NCI-H187 (cell line): ENCODE measurements at places on chromosomes 12 and 14.
A peak's percentile ranks its signal among the peaks of the same experiment; 100 is the strongest.

DNA sequence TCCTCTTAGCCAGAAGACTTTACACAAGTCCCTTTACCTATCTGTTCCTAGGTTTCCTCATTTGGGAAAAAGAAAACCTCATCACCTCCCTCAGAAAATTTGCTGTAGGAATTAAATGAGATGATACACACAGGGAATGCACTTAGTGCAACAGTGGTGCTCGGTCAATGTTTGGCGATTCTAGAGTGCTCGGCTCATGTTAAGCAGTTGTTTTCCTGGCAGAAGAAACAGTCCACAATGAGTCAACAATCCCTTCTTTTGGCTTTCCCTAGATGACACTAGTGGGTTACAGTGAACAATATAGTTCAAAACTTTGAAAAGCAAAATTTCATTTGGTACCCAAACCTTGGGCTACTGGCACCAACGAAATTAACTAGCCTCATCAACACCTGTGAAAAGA, 3.9 kb upstream of the TMEM233 start:
- DNase-seq: no peak

DNA sequence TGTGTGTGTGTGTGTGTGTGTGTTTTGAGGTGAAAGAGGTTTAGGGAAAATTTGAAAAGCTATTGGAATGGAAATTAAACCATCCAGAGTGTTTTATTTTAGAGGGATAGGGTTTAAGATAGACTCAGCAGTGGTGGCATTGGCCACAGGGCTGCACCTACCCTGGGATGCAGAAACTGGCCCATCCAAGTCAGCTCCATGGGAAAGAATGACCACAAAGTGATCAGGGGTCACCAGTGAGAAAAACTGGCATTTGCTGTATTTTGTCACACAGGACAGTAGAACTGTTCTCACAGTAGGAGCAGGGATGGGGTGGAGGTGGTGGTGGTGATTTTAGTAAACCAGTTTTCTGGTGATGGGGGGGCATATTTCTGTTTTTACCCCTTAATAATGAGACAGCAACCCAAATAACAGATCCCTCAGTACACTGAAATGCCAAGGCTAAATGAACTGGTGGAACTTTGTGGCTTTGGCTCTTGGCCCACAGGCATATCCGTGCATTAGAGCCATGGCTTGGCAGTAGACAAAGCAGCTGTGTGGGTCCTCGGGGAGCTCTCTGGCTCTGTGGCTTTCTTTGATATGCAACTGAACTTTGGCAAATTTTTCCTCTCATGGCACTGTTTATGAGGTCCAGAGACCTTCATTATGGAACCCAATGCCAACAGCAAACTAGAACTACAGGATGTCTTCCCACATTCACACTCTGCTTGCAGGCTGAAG, 348.3 kb downstream of the ZFP36L1 start:
- no peak for DNase-seq

DNA sequence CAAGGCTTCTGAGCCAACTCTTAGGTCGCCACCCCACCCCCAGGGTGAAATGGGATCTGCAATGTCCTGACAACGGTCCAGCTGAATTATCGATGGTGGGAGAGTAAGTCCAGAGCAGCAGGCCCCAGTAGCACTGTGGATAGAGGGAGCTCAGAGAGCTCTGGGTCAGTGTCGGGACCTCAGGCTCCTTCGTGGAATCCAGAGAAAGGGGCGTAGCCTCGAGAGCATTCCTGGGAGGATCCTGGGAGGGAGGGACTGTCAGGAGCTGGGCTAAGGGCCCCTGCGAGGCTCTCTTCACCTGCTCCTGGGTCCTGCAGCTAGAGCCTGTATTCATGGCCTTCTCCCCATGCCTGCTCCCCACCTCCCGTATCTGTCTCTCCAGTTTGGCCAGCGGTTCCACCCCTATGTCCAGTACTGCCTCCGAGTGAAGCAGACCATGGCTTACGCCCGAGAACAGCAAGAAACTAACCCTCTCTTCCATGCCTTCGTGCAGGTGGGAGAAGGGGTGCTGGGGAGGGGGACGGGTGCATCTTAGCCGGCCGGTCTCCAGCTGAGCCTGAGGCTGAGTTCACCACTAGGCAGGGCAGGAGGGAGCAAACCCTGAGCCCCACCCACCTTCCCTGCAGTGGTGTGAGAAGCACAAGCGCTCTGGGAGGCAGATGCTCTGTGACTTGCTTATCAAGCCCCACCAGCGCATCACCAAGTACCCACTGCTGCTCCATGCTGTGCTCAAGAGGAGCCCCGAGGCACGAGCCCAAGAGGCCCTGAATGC, 6.6 kb downstream of the PLEKHG6 start:
- DNase-seq: no peak

DNA sequence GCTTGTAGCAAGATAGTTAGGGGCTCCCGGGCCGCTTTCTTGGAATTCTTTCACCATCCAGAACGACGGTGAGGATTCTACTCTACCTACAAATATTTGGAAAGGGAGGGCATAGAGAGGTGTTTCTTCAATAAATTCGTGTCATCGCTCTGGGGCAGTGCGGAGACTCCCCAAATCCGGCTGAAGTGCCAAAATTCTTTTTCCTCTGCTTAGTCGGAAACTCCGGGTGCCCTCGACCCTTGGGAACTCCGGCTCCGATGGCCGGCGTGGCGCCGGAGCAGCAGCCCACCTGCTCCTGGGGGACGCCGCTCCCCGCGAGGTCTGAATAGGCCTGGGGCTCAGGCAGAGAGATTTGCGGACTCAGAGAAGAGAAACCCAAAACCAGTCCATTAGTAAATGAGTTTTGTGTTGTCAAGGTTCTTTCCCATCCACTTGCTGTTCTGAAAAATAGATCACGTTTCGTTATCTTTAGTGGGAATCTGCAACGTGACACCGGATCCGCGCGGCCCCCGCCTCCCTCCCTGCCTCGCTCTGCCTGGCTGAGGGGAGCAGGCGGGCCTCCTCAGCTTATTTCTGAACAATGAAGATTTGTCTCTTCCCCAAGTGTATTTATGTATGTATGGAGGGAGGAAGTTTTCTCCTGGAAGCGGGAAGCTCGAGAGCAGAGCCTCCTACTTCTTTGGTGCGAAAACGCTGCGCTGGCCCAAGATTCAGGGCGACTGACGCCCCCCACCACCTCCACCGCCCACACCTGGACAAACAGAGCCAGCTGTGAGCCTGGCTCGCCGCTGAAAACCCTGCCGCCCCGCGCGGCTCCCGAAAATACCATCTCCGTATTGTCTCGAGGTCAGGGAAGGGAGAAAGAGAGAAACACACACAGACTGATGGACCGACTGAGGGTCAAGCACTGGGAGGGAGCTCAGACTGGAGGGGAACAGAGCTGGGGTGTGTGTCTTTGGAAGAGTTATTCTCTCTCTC, 3.7 kb upstream of the SIX1 start:
- no peak for DNase-seq

DNA sequence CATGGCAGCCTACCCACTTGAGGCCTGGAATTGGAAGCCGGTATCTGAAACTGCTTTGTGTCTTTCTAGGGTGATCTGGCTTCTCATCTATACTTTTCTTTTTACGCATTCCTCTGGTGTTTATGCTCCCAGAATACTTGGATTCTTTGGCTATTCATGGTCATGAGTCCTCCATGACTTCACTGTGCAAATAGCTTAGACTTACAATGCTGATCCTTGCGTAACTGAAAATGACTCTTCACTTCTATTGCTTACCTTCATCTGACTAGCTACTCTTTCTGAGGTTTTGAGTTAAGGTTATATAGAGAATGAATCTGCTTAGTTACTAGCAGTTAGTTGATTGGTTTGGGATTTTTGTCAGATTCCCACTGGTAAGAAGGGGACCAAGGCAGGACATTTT, 121.7 kb upstream of the NOVA1 start:
- no peak for DNase-seq

GRCh38 chr12:28961948-28962384, 187.1 kb upstream of the FAR2 start:
- DNase-seq: no peak

DNA sequence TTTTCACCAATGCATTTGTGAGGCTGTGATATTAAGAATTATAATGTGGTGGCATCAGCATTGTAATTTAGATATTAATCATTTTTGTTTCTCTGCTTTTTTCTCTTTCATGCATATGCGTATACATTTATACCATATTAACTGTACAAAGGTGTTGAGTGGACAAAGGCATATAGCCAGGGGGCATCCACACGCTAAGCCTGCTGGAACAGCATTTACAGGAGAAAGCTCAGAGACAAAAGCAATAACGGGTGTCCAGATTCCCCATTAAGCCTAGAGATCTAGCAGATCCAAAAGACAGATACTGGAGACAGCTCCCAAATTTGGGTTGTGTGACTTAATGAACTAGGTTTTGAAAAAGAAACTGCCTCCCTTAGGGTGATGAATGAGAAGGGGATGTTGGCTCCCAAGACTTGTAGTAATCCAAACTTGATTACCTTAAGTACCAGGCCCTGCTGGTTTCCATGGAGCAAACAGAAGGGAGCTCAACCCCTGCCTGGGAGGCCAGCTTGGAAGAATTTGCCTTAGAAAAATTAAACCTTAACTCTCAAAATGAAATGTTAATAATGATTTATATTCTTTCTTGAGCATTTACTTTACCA, 181.9 kb downstream of the SLC6A15 start:
- DNase-seq: no peak

- DNase-seq: no peak
Observed at GRCh38 chr12:75976113-75976512, 55.5 kb downstream of the PHLDA1 start.

GRCh38 chr14:36660736-36661505, 739 bp upstream of the PAX9 start:
- peak; percentile 92 for DNase-seq

DNA sequence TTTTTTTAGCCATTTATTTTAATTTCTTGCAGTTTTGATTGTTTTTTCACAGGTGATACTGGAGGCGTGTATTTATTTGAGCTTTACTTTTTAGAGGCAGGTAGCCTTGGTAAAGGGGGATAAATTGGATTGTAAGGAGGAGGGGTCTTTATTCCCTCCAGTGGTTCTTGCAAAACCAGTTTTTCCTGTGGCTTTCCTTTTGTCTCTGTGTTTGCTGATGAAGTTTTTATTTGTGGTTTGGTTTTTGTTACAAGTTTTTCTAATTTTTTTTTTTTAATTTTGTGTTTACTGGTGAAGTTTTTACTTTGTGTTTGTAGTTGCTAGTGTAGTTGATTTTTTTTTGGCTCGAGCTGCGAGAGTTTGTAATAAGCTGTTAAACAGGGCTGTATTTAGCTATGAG, 278.5 kb downstream of the PRKD1 start:
- no peak for DNase-seq

GRCh38 chr14:101599234-101599885, 38.1 kb downstream of the DIO3 start:
- DNase-seq: no peak

- DNase-seq: no peak
Observed at GRCh38 chr12:57093415-57094207, 4.7 kb downstream of the NAB2 start.

- DNase-seq: no peak
Observed at GRCh38 chr12:7354529-7354928, 50.7 kb downstream of the ACSM4 start.

GRCh38 chr12:44246482-44247105, 410.7 kb downstream of the TMEM117 start:
- DNase-seq: no peak

DNA sequence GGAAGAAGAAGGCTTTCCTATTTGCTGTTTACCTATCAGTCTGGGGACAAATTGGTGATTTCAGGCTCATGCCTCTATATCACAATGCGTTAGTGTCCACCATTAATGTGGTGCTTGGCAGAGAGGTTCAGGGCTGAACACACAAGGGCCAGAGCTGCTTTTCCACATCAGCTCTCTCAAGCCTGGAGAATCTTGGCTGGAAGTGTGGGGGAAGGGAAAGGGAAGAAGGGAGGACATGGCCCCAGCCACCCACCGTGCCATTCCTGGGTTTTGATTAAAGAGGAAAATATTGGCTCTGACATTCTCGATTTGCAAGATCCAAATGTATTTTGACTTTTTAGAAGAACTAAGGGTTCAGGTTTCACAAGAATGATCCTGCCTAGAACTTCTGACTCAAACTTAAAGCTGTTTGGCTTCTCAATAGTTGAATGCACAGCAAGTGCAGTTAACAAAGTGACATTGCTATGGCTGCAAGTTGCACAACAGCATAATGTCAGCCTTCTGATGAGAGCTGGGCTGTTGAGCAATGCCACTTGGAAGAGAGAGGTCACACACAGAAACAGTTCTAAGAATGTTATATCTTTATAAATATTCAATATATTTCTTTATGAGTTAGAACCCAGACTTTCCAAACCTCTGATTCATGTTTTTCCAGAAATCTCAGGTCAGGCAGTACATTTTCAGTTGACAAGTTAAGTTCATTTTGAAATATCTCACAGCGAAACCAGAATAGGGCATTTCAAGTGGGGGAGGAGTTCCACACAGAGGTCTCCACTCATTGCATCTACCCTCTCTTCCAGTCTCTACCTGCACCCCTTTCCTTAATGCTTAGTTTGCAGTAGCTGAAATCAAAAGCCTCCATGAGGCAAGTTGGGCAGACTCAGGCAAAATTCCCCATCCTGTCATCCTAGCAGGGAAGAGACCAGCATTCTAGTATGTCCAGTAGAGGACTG, 25.3 kb downstream of the IGF1 start:
- DNase-seq: no peak

- no peak for DNase-seq
Observed at GRCh38 chr14:71799841-71800240, 132.4 kb upstream of the RGS6 start.

- no peak for DNase-seq
Observed at GRCh38 chr12:100982511-100983183, 188.1 kb downstream of the ANO4 start.

- no peak for DNase-seq
Observed at GRCh38 chr14:76836029-76836630, 9.9 kb downstream of the LRRC74A start.

DNA sequence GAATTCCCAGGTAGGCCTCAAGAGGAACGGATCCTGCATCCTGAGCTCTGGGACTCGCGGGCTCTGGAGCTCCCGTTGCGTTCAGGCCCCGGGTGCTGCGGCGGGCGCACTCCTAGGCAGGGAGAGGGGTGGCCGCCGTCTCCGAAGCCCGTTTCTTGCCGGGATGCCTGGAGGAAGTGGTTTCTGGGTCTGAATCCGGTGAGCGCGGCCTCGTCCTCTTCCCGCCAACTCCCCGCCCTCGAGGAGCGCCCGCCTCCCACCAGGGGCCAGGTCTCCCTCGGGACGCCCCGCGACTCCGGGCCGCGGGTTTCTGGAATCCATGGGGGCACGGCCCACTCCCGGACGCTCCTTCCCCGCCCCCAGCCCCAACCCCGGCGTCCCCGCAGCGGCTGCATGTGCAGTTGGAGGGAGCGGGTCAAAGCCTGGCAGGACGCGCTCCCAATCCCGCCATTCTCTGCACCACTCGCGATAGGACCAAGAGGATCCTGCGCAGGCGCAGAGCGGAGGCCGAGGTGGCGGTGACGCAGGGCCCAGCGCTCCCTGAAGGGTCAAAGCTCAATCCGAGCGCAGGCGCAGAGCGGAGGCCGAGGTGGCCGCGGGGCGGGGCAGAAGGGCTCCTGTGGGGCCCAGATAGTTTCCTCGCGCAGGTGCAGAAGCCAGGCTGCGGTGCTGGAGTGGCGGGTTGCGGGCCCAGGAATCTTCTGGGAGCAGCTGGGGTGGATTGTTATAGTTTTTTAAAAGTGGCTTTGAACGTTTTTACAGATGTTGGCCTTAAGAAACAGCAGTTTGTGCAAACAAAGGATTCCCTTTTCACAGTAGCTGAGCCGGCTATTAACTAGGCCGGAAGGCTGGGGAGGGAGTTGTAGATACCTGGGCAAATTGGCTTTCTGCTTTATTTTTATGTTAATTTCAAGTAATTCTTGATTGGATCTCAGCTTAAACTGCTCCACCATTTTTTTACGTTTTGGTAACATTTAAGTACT, 796.4 kb downstream of the AACS start:
- no peak for DNase-seq

GRCh38 chr12:119980242-119980641, 8.8 kb upstream of the BICDL1 start:
- DNase-seq: no peak
